ENCODE measurements at places on chromosomes 6 and 20.

- DNase-seq, result no peak
These were observed 49.7 kb upstream of the NAA20 start for GRCh38 chr20:19967445-19967844.

DNA sequence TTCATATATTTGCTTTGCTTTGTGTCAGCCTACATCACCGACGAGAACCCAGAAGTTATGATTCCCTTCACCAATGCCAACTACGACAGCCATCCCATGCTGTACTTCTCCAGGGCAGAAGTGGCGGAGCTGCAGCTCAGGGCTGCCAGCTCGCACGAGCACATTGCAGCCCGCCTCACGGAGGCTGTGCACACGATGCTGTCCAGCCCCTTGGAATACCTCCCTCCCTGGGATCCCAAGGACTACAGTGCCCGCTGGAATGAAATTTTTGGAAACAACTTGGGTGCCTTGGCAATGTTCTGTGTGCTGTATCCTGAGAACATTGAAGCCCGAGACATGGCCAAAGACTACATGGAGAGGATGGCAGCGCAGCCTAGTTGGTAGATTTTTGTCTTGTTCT is 28.5 kb downstream of the DSE start:
- DNase-seq, result no peak

DNA sequence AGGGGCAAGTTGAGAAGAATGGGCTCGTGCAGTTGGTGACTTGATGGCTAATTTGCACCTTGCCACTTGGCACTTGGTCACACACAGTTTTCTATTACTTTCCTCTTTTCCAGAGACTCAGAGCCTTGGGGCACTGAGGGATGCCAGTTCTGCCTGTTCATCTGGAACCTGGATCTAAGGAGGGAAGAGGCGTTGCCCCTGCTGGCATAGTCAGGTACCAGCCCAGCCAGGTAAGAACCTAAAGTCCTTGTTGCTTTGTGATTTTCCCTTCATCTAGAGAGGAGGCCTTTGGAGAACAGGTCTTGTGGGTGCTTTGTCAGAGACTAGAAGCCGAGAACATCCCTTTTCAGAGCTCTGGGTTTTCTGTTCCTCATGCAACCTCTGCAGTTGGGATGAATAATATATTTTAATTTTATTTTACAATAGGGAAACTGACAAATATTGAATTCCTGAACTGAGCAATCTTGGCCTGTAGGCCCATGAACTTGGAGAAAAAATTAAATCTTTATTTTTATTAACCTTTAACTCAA is 11.4 kb downstream of the SYTL3 start:
- no peak for DNase-seq

DNA sequence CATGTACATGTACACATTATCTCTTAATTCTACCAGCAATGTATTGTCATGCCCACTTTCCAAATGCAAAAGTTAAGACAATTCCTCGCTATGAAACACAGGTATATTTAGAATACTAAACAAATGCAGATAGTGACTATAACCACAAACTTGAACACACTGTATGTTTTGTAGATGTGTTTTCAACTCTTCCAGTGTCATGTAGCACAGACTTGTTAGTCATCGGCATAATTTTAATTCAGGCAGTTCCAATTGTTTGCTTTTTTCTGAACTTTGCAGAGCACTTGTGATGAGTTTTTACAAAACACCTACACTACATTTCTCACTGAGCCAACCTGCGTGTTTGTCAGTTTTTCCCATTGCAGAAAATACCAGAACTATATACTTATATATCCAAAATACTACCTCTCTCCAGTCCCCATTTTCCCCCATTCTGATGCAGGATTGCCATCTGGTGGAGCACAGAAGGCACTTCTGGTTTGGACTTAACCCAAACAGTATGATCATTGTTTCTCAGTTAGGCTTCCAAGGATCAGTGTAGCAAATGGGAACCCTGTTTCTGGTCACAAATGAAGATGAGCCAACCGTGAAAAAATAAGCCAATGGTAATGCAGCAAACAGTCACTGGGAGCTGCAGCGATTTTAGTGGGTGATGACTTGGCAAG is 143.4 kb downstream of the ADGRB3 start:
- DNase-seq, result peak; percentile 34

- no peak for DNase-seq
These were observed 717.8 kb downstream of the EPHA7 start for GRCh38 chr6:92701425-92702096.

GRCh38 chr20:33499355-33499754 is 9.5 kb downstream of the CBFA2T2 start:
- no peak for DNase-seq

DNA sequence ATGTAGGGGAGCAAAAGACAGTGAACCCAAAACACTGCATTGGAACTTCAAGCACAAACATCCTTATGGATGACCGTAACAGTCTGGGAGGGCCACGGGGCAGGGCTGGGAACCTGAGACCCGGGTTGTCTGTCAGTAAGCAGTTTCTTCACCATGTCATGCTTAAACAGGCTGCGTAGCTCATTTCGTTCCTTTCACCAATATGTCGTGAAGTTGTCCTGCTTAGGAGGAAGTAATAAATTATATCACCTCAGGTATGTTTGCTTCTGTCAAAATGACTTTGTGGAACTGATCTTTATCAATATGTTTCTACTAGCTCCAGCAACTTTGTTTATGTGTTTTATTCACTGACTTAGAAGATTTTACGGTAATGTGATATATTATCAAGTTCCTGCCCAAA is 12.4 kb upstream of the MAK start:
- DNase-seq, result no peak
